HCT116 (cell line): ENCODE measurements at places on chromosomes 13 and 19. TPM values are rescaled to one million over a fixed set of nuclear protein-coding genes. Genes with fewer than 3 reads are reported as not detected.

- no peaks in the 10 kb centered on the region for H3K27me3 ChIP-seq
- H3K36me3 ChIP-seq: no peaks in the 10 kb centered on the region
- no peaks in the 10 kb centered on the region for H3K4me1 ChIP-seq
These were observed 62.0 kb downstream of the ABCC4 start for GRCh38 chr13:95239283-95239682.

Gene RFPL4A
- not detected for total RNA-seq

GRCh38 chr13:90120026-90120425, 1227.5 kb upstream of the MIR17HG start:
- H3K4me3 ChIP-seq: no peak overlapping the region
- no peak overlapping the region for H3K27ac ChIP-seq
- H3K27me3 ChIP-seq: no peaks in the 10 kb centered on the region

Gene LIG1
- total RNA-seq: 122 TPM
